BJ (cell line): ENCODE measurements at places on chromosomes 4 and X.

- DNase-seq: no peak
Measured at GRCh38 chrX:68665502-68665901, 18.0 kb downstream of the STARD8 start.

GRCh38 chr4:143374255-143374654 is 37.6 kb downstream of the GAB1 start:
- no peak for DNase-seq

DNA sequence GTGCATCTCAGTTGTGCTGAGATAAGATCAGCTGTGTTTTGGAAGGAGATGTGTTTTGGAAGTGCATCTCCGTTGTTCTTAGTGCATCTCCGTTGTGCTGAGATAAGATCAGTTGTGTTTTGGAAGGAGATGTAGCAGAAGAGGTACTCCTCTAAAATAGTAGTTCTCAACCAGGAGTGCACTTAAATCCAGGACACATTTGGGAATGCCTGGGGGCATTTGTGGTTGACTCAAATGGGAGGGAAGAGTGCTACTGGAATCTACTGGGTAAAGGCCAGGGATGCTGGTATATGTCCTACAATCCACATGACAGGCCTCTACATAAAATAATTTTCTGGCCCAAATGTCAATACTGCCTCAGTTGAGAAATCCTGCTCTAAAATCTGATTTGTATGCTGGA is 70.8 kb upstream of the CHRDL1 start:
- no peak for DNase-seq

GRCh38 chrX:45083314-45083713 is 117.4 kb downstream of the DIPK2B start:
- DNase-seq: no peak

DNA sequence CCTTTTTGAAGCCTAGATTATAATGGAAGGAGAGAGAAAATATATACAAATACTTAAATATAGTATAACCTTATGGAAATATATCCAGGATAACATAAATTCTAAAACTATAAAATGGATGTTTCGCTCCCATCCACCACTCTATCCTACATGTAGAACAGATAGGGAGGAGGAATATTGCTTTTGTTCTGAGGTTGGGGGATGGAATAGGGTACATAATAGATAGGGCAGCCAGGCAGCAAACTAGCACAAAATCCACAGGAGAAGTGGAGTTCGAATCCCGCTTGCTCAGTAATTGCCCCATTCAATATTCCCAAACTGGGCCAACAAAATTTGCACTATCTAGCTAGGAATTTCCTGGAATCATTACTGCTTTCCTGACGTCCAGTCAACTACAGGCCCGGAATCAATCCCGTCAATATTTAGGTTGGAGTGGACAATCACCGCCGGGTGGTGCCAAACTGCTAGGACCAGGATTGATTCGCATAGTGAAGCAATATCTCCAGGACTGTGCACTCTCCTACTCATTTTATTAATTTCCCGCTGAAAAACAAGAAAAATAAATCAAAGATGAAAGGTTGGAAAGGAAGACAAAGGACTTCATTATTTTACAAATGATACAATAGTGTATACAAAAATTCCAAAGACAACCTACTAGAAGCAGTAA is 40.4 kb upstream of the PAPSS1 start:
- DNase-seq: no peak

- DNase-seq: no peak
Measured at GRCh38 chr4:151238477-151238876, 38.5 kb upstream of the PRSS48 start.

DNA sequence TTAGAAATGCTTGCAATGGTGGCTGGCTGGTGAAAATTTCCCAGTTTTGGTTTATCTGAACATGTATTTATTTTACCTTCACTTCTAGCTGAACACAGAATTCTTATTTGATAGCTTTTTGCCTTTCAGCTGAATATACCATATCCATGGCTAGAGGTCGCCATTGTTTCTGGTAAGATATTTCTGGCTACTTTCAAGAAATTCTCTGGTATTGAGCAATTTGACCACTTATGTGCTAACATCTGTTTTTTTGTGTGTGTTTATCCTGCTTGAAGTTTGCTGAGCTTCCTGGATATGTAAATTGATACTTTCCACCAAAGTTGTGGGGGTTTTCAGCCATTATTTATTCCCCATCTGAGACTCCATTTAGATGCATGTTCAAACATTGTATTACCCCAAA is 75.4 kb downstream of the FBXW7 start:
- DNase-seq: peak; percentile 26

DNA sequence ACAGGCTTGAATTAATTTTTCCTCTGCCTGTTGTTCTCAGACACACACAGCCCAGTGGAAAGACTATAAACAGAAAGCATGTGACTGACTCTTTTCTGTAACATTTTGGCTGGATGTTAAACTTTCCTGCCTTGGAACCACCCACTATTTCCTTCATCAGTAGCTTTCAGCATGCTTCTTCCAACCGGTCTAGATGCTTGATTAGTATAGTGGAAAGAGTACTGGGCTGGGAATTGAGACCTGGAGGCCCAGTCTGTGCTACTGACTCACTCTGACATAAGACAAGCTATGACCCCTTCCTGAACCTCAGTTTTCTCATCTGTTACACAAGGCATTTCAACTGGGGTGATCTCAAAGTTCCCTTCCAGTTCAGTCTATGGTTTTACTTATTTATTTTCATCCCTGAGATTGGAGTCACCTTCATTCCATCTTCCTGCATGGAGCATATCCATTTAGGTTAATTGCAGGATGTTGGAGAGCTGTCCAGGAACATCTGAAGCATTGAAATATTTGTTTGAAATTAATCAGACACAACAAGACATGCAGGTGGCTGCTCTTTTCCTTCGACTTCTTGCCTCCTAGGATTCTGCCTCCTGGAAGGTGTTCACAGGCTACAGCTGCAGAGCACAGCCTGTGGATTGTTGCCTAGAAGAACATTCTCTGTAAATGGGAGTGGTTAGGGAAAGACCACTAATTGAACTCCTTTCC is 173.4 kb downstream of the RTL9 start:
- no peak for DNase-seq

GRCh38 chrX:41145920-41146608 is 60.8 kb downstream of the USP9X start:
- peak; percentile 65 for DNase-seq

DNA sequence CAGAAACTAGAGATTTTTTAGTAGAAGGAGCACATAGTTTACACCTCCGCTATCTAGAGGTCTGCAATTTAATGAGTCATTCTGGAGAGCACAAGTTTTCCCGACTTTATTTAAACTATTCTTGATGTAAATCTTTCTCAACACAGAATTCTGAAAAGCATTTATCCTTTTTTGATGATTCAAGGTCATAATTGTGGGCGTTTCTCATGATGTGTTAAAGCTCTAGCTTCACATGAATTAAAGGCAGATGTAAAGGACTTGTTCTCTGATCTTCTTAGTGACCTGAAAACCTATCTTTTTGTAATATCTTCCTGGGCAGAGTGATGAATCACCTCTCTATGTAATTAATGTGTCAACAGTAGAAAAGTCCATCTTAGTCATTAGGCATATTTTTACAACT is 128.8 kb downstream of the COMMD8 start:
- no peak for DNase-seq

- DNase-seq: no peak
Measured at GRCh38 chrX:41604766-41605543, 83.8 kb upstream of the GPR34 start.

DNA sequence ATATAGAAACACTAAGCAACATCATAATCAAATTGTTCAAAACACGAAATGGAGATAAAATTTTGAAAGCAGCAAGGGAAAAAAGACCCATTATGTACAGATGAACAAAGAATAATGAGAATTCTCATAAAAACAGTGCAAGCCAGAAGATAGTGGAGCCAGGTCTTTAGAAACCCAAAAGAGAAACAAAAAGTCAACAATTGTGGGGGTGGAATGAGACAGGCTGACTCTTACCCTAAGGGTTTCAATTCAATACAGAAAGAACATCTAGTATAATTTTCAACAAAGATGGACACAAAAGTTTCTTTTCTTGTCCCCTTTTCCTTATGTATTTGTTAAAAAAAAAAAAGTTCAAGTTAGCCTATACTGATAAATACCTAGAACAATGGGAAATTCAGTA is 34.0 kb upstream of the MAGEB2 start:
- no peak for DNase-seq

GRCh38 chr4:141473952-141474351 is 162.4 kb upstream of the IL15 start:
- peak; percentile 62 for DNase-seq

DNA sequence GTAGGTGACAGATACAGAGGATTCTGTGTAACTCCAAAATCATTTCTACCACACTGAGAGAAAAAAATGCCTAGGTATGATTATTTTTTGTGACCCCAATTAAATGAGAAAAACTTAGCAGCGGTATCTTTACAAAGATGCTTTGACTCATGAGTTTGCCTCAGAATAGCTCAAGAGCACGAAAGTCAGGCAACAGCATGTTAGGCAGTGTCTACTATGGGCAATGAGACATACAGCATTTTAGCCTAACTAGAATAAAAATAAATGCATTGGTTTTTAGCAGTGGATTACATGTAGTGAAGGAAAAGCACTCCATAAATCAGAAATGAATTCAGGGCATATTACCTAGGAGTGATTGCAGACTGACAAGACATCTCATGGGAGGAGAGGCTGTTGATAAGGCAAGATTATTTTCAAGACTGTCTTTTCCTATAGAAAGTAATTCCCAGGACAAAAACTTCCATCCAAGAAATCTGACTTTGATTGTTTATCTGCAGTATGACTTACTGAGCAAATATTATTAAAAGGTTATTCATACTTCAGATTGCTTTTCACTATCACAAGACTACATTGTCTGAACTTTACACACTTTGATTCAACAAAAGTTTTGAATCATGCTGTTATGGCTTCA is 3.6 kb downstream of the ANXA10 start:
- no peak for DNase-seq

DNA sequence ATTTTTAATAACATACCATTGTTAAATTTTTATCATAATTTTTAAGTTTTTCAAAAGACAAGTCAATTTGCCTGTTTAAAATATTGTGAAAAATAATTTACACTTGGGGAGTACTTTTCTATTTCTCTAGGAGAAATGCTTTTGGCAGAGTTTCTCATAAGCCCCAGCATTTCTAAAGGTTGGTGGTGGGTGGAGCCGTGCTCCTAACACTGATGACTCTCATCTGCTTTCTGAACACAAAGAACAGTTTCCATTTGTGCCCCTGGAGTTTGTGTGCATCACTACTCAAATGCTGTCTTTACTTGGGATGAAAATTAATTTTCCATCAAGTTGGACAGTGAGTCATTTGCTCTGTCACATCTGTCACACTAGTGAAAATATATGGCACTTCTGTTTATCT is 57.6 kb downstream of the TNIP2 start:
- no peak for DNase-seq

DNA sequence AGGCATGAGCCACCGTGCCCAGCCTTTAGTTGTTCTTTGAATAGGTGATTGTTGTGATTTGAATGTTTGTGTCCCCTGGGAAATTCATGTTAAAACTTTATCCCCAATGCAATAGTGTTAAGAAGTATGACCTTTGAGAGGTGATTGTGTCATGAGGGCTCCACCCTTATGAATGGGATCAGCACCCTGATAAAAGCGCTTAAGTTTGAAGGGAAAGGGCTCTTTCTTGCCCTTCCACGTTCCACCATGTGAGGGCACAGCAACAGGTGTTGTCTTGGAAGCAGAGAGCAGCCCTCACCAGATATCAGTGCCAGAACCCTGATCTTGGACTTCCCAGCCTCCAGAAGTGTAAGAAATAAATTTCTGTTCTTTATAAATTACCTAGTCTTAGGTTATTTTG is 33.7 kb upstream of the RP2 start:
- DNase-seq: no peak

DNA sequence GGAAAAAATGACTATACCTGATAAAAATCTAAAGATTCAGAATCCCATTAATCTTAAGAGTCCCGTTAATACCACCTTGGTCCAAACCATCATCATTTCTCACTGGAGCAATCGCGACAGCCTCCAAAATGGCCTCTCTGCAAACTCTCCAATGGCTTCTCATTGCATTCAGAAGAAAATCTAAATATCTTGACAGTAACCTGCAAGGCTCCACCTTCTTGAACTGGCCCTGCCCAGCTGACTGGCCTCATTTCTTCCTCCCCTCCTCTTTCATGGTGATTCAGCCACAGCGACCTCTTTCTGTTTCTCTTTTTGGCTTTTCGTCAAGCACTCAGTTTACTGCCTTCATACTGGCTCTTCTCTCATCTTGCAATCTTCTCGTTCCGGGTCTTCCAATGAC is 56.2 kb upstream of the GPRIN3 start:
- DNase-seq: no peak

DNA sequence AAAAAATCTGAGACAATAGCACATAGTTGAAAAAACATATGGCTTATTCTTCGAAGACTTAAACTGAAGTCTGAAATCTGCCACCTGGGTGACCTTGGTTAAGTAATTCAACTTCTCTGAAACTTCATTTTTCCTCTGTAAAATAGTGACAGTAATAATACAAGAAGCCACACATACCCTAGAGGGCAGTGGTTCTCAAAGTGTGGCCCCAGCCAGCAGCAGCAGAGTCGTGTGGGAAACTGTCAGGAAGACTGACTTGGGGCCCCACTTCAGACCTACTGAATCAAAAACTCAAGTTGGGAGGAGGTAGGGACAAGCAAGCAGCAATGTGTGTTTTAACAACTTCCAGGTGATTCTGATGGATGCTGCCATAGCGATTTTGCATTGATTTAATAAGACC is 249.9 kb downstream of the HNRNPD start:
- DNase-seq: no peak

DNA sequence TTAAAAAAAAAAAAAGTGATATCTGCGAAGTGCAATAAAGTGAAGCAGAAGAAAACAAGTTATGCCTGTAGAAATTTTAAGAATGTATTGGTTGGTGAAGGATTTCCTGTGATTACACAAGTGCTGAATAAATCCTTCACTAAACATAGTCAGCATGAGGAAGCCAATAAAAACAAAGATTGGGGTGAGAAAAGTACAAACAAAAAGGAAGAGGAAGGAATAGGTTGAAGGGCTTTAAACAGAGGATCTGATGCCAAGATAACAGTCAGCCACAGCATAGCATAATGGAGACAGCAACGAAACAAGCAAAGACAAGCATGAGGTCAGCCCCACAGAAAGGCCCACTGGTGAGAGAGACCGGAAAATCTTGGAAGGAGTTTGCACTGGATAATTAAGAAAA is 372.2 kb downstream of the ADAM29 start:
- DNase-seq: no peak

DNA sequence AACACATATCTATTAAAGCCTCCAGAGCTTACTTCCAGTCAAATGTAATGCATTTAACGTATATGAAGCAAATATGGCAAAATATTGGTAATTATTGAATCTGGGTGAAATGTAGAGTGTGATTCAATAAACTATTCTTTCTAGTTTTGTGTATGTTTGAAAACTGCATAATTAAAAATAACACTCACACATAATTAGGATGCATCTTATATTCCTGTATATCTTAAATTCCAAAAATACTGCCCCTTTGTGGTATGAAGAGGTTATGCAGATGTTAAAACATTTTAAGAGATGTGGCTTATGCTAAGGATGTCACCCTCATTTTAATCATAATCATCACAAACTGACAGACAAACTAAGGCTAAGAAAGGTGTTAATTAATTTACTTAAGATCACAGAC is 182.9 kb downstream of the COX18 start:
- no peak for DNase-seq
